CD4-positive, alpha-beta T cell treated with Interferon alpha-2 for 1 hour (primary cell): ENCODE measurements at places on chromosomes 3 and 15.

DNA sequence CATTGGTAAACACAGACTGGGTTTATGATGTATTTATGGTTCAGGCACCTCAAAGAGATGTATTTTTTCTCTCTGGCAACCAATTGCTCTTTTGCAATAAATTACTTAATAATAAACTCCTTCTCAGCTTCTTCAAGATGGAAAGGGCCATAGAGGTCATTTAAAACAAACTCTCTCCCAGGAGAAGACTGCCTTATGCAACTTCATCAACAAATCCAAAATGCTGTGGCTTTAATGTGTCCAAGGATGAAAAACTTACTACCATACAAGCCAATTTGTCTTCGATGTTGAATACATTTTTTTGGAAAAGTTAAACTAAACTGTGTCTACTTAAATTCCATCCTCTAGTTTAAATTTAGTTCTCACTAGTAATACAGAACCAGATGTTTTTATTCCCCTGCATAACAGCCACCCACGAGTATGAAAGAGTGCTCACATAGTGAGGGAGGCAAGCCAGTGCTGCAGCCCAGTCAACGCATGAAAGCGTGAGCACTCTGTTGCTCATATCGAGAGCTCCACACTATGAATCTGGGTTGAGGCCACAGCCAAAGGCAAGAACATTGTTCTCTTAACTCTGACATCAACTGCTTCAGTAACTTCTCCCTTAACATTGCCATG lies 761.3 kb upstream of the GRM7 start:
- DNase-seq: no peak

- no peak for DNase-seq
Measured at GRCh38 chr3:58342676-58343075, 10.0 kb downstream of the PXK start.

GRCh38 chr15:73467758-73468157 lies 24.8 kb downstream of the REC114 start:
- DNase-seq: no peak

DNA sequence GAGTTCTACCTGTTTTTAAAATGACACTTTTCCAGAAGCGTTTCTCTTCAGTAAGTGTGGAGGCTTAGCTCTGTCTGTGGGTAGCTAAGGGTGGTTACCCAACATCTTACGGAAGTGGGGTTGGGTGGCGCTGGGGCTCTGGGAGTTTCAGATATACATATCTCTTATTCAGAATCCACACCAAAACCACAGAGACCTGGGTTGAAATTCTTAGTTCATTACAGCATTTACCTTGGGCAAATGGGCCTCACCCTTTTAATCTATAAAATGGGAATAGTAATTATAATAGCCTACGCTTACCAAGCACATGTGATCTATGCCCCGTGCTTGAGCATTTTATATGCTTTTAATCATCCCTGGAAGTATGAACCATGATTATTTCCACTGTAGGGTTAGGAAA lies 9.4 kb downstream of the PTPRG start:
- no peak for DNase-seq

GRCh38 chr15:33445984-33446383 lies 135.2 kb downstream of the RYR3 start:
- DNase-seq: no peak

DNA sequence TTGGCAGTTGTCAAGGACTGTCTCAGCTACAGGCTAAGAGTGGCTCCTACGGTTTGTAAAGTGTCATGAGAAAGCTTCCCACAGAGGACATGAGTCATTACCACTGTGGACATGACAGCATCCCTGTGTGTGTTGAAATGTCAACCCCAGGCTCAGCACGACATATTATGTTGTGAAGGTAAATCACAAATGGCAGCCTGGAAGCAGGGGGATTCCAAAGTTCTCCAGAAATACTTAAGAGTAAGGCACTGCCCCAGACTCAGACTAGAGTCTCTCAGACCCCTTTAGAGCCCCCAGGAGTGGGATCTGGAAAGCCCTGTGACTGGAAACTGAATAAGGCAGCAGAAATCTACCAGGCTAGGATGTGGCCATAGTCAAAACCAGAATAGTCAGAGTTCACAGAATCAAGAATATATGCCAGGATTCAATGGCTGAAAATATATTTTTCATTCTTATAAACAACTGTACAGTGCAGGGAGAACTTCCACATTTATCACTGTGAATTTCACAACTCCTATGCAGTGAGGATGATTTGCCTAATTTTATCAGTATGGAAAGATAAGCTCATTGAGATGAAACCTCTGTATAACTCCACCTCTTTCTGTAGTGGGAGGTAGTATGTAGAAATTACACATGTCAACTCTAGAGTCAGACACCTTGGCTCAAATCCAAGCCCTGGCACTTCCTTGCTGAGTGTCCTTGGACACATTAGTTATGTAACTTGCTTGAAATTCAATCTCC lies 237.1 kb upstream of the CFAP20DC start:
- no peak for DNase-seq
